ENCODE measurements at places on chromosomes 7 and 10. TPM values are rescaled to one million over a fixed set of nuclear protein-coding genes. Genes with fewer than 3 reads are reported as not detected.

DNA sequence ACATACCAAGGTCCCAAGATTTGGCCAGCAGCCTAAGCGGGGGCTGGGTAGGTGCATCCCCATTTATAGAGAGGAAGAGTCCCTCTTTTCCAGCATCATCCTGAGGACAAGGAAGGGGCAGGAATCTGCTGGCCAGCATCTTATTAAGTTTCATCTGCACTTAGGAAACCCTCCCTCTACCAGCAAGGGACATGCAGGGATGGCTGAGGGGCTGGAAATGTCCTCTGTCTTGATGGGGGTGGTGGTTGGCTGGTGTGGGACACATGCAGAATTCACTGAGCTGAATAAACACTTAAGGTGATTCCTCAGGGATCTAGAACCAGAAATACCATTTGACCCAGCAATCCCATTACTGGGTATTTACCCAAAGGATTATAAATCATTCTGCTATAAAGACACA, 42.1 kb downstream of the NOD1 start:
- DNase-seq, result no peak

DNA sequence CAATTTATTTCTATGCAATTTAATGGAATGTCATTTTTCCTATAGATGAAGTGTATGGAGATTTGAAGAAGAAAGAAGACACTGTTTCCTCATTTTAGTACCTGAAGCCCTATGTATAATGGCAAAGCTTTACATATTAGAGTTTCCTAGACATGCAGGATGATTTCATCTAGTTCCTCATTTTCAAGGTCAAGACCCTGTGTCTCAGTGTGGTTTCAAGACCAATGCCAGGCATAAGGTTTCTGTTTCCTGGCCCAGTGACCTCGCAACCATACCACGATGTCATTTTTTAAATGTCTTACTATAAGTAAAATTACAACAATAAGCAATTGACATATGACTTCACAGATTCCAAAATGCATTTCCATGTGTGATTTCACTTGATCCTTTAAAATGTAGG, 336.5 kb upstream of the PRKCQ start:
- DNase-seq, result no peak

The TYW1B gene
- 4.5 TPM for total RNA-seq

DNA sequence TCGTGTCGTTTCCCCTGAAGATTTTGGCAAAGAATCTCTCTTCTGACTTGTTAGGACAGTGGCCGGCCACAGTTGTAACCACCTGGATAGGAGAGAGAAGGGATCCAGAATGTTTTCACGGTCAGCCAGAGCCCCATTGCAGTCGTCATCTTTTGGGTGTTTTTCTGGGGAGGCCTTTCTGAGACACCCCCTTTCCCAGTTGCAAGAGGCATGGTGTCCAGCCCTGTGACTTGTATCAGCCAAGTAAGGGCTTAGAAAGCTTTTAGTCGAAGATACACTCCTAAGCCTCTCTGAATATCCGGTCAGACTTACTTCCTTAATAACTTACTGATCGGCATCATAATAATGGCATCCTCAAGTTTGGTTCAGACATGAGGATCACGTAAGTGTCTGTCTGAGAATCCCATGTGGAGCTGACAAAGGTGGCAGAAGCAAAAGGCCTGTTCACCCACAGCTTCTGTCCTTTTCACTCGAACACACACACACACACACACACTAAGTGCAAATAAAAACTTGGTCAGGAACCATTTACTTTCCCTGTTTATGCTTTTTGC, 435.7 kb upstream of the GALNT17 start:
- DNase-seq, result no peak

The FAM25A gene
- total RNA-seq, result not detected

DNA sequence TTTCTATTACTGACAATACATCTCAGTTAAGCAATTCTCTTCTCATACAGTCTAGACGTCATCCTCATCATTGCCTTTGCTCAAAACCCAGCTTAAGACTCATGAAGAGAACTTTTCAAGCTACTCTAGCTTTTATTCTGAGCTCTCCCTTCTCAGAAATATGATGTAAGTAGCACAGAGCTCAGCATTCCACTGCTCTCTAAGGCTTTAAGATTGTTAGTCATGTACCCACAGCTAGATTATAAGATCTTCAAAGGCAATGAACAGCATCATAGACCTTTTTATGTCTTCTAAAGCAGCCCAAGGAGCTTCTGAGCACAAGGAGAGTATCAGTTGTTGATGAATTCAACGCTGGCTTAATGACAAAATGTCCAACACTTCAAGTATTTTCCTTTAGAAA, 119.3 kb downstream of the NRP1 start:
- no peak for DNase-seq

GRCh38 chr7:150631866-150632864, at the start of gene GIMAP6:
TSS of gene GIMAP6 (minus strand) at chr7:150632385. CDS start at chr7:150630142, 2,243 bp downstream.
- no peak for DNase-seq

GRCh38 chr10:124842721-124843120, 41.1 kb downstream of the ABRAXAS2 start:
- no peak for DNase-seq

The CPED1 gene
- not detected for total RNA-seq

DNA sequence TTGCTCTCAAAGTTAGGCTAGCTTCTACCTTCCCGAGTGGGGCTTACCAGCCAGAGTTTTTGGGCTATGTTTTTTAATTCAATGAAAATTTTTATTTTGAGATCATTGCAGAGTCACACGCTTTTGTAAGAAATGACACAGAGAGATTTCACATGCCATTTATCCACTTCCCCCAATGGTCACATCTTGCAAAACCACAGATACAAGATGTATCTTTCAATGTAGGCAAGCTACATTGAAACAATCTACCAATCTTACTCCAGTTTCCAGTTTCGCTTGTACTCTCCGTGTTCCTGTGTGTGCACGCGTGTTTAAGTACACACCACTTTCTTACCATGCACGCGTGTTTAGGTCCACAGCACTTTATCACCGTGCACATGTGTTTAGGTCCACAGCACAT, 89.4 kb upstream of the LEP start:
- no peak for DNase-seq
